RPMI8226 (cell line): ENCODE measurements at places on chromosomes 11 and 22.

DNA sequence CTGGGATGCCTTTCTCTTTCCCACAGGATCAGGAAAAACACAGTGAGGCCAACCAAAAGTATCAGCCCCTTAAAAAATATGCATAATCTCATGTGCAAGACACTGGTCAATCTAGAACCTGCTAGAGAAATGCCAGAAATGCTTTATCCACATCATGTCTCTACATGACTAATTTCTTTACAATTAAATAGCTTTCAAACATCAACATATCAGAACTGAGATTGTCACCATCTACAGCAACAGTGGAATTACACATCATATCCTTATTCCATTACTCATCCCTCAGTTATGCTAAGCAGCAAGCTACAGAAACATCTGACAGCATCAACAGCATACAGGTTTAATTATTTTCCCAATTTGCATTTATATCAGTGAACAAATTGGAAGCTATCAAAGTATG, 78.8 kb downstream of the DDIAS start:
- no peak for DNase-seq

DNA sequence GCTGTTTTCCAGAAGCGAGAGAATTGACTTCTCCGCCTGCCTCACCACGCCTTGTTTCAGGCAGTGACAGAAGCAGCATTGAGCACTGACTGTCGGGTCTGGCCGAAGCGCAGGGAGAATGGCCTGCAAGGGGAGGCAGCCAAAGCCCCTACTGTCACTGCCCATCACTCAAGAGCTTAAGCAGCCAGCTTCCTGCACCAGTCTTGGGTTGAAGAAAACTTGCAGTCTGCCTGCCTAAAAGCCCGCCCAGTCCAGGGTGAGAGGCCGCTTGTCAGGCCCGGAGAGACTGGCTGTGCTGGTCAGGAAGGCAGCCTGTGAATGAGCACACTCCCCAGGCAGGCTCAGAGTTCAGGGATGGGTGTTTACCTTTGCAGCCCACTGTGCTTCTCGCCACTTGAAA, 108.3 kb downstream of the PKNOX2 start:
- DNase-seq, result no peak

- DNase-seq, result no peak
Observed at GRCh38 chr11:108601150-108601549, 7.6 kb upstream of the EXPH5 start.

GRCh38 chr22:24134090-24134846, 47.0 kb upstream of the SUSD2 start:
- no peak for DNase-seq

- DNase-seq, result no peak
Observed at GRCh38 chr11:118657238-118657637, 22.2 kb downstream of the TREH start.

GRCh38 chr11:76765863-76766350, 17.2 kb upstream of the TSKU start:
- DNase-seq, result no peak

DNA sequence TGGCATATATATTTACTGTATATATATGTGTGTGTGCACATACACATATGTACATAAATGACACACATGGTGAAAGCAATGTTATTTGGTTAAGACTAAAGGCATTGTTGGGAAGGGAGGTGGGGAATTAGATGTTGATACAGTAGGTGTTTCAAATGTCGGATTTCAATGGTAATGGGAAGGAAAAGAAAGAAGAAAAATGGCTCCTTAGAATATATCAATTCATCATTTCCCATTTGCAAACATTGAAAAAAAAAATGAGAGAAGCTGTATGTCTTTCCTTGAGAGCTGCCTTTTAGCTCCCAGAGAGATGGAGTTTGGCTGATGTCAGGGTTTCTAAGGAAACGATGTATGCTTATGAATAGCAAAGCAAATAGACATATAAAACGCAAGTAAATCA, 33.4 kb upstream of the ATXN10 start:
- no peak for DNase-seq
